NCI-H524 treated with DMSO at 0.1 percent for 48 hours (cell line): ENCODE measurements at places on chromosomes 2 and 18.
A peak's percentile ranks its signal among the peaks of the same experiment; 100 is the strongest.

DNA sequence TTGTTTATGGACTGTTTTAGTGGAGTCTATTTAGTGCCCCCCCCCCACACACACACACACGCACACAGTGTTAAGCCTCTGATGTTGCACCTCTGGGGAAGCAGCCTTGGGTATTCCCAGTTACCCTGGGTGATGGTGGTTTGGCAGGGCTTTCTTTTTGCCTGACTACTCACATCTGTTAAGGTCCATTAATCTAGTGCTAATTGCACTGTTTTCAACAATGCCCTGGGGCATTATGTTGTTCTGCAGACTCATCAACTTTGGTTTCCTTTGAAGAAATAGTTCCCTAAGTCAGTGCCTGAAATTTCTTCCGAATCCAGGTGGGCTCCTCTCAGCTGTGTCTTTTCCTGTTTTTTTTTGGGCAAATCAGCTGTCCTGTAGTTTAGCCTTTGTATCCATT lies 34.7 kb downstream of the SPOPL start:
- no peak for DNase-seq

DNA sequence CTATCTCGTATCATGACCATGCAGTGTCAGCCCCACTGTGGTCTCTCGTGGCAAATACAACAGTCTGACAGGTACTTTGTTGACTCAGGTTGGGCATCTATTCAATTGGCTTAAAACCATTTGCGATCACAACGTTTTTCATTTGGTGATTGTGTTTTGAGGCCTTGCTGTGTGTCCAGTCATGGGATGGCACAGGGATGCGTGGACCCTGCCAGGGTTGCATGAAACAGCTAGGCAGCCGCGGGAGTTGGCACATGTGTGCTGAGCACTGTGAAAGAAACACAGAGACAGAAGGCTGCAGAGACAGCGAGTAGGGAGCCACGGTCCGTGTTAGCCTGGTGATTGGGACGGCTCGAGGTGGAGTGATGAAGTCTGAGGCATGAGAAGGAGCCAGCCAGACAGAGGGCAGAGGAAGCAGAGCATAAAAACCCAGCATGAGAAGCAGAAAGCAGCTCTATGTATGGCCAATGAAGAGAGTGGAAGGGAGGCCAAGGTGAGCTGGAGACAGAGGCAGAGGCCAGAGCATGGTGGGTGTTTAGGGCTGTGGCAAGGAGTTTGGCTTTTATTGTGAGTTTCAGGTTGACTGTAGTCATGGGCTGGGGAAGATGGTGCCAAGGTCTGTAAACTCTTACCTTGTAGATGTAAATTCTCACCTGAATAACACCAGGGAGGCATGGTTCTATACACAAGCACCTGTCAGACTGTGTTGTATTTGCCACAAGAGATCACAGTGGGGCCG lies 31.8 kb upstream of the IL1R1 start:
- no peak for DNase-seq

DNA sequence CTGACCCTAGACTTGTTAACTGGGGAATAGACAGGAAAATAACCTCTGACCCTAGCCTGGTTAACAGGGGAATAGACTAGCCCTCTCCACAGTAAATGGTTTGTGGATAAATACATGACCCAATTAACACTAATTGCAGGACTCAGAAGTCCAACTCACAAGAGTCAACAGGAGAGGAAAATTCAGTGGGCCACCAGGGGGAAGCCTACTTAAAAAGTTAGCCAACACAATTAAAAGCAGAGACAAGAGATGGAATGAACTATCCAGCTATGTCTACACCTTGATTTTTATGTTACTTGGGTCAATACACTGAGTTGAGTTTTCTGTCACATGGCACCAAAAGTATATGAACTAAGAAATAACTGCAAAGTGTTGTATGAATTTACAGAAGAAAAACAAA lies 158.8 kb upstream of the SLC39A10 start:
- DNase-seq, result no peak

- DNase-seq, result no peak
Measured at GRCh38 chr2:17171446-17172049, 346.7 kb downstream of the RAD51AP2 start.

- no peak for DNase-seq
Measured at GRCh38 chr2:100302585-100302892, 19.8 kb downstream of the LONRF2 start.

- DNase-seq, result no peak
Measured at GRCh38 chr2:78541451-78542267, 483.8 kb upstream of the REG3G start.

- no peak for DNase-seq
Measured at GRCh38 chr2:238098901-238099713, 1.0 kb upstream of the ESPNL start.

DNA sequence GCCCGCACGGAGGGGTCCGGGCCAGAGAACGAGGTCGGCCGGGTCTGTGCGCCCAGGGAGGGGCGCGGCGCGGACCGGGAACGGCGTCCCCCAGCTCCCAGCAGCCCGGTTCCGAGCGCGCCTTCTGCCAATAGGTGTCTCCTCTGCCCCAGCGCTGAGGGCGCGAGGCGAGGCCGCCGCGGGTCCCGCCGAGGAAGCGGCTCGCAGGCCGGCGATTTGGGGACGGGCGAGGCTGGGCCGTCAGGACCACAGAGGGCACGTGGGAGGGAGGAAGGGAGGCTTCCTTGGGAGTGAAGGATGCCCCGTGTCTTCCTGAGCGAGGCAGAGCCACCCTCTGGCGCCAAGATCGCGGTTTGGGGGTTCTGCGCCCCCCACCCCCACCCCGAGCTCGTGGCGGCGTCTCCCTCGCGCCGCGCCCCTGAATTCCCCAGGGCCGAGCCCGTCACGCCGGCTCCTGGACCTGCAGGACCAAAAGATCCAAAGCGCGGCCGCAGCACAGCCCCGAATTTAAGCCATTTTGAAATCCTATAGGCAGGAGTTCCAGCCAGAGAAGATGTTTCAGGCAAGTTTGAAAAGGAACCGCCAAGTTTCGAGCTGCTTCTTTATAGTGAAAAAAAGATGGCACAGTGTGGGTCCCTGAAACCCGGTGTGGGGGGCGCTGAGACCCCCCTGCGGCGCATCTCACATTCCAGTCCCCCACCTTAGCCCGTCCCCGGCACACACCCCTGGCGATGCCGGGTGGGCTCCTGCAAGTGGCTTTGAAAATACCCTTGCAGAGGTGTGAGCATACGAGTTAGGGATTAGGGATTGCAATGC lies 909 bp downstream of the NFATC1 start:
- DNase-seq, result no peak

GRCh38 chr2:205428811-205429210 lies 253.5 kb upstream of the NRP2 start:
- no peak for DNase-seq

- DNase-seq, result no peak
Measured at GRCh38 chr2:141020346-141020745, 1110.5 kb downstream of the LRP1B start.

DNA sequence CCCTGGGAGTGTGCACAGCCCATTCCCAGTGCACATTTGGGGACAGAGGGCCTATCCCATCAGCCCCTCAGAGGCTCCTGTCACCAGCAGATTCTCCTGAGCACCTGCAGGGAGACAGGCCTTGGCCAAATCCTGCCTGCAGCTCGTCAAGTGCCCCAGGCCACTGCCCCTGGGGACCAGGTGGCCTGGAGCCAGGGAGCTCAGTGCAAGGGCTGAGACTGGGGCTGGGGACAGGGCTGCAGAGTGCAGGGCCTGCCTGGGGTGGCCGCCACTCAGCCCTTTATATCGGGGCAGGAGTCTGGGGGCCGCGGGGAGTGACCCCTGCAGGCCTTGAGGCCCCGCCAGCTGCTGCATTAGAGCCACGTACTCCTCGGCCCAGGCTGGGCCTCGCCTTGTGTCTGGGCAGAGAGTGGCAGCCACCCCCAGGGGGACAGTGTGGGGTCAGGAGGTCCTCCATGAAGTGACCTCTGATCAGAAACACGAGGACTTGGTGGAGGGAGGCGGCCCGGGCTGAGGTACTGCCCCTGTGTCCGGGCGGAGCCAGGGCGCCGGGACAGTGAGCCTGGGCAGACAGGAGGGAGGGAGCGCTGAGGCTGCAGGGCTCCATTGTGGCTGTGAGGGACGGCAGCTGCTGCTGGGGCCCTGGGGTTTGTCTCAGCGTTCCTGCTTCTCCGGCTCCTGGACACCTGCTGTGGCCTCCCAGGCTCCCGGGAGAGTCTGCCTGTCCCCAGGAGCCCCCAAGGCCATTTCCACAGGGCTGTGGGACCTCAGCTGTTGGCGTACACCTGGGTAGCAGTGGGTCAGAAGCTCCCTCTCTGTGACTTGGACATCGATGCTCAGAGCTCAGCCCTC lies 24.2 kb downstream of the GPC1 start:
- no peak for DNase-seq

DNA sequence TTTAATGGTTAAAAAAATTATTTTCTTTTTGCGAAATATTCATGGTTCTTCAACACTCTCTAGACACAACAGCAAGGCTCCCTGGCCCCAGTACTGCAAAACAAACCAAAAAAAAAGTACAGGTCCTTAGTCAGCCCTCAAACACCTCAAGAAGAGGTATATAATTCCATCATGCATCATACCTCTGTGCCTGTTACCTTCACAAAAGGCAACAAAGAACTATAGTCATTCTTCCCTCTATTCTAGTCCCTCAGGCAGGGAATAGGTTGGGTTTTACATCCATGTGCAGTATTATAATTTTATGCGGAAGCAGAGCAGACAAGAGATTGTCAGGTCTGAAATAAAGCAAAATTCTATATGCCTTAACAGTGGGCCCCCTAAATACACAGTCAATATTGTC lies 8.5 kb downstream of the NFE2L2 start:
- DNase-seq, result no peak

DNA sequence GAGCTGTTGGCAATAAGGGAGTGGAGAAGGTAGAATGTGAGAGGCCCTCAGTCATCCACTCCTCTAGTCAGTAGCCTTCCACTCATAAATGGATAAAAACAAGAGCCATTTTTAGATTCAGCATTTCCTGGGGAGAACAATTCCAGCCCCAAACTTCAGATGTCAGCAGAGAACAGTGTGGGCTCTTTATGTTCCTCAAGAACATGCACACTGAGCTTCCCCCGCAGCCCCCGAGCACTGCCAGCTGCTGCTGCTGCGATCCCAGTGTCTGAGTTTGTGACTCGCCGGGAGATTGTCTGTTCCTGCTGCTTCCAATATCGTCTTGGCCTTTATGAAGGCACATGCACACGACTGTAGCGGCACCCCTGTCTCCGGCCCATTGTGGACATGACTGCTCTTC lies 143.7 kb upstream of the CTNNA2 start:
- no peak for DNase-seq

DNA sequence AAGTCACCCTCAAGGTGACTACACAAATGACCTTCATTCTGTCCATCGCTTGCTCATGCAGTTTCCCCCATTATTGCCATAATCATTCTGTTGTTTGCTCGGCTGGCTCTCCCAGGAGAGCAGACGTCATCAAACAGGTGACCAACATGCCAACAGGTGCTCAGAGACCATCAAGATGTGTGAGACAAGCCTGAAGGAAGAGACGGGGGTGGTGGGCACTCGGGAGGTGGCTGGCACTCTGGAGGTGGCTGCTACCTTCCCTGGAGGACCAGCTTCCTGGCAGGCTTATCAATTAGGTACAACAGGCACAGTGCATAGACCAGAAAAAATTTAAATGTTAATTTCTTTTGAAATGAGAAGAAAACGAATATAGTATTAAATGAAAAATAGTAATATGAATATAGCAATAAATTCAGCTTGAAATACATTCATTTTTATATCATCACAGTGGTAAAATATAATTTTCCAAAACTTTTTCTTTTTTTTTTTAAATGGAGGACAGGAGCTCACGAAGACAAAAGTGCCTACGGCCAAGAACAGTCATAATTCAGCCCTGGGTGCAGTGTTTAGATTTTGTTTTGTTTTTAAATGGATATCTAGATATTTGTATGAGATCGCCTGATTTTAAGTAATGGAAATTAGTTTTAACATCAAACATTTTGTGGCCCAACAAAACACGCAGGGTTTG lies 16.9 kb upstream of the HAAO start:
- DNase-seq, result no peak

DNA sequence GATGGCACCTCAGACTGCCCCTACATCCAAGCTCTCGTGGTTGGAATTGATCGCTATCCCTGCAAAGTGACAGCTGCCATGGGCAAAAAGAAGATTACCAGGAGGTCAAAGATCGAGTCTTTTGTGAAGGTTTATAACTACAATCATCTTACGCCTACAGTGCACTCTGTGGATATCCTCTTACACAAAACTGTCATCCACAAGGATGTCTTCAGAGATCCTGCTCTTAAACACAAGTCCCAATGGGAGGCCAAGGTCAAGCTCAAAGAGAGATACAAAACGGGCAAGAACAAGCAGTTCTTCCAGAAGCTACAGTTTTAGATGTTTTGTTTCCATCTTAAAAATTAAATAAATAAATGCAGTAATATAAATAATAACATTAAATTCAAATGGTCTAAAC lies 45.4 kb downstream of the INO80D start:
- DNase-seq, result no peak

DNA sequence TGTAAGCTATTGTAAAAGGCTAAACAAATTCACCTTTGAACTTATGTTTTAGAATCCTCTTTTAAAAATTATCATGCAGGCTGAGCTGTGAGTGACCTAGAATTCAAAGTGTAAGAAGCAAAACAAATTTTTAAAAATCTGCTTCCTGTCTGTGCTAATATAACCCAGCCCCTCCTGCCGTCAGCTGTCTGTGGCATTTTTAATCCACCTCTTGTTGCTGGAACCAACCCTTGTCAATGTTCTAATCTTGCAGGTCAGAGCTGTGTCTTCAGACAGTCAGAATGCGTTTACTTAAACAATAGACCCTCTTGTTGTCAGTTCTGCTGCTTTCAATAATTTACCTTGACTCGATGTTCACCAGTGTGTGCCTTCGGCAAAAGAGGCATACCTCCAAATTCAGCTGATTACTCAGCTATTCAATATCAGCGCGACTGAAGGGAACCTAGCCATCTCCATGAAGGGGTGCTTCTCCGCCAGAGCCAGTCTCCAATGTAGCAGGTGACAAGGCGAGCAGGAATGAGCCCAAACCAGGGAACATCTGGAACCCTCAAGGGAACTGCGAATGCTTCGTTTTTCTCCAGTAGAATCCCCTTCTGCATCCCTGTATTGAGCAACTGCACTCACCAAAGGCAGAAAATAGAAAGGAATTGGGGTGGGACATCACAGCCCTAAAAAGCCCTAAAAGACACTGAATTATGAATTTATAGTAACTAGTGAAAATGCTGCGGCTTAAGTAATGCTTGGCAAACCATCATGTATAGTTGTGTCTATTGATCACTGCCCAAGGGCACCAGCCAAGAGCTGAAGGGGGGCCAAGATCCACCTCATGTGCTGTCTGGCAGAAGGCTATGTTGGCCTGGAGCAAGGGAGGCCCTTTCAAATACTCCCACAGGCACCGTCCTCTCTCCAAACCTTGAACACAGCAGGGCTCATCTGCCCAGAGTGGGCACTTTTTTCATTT lies 62.5 kb downstream of the LYPD6B start:
- DNase-seq, result no peak

DNA sequence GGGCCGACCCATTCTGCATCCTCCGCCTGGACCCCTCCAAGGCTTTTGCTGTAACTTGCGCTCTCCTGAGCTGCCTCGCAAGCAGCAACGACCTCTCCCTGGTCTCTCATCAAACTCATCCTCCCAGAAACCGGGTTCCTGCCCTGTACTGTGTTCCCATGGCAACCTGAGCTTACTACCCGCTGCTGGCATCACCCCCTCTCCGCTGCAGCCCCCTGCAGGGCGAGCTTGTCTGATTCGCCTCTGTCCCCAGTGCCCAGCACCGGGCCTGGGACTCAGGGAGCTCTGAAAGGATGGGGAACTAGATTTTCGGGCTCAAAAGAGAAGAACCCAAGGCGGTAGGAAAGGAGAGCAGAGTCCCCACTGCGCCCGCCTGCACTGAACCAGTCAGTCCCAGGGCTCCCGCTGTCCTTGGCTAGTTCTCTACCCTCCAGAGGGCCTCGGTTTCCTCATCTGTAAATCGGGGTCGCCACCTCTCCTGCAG lies 463 bp downstream of the HS1BP3 start:
- peak; percentile 40 for DNase-seq

GRCh38 chr18:5884375-5884774 lies 10.9 kb downstream of the TMEM200C start:
- no peak for DNase-seq
